AG10803 (cell line): ENCODE measurements at places on chromosomes 5 and 9.

GRCh38 chr5:115392611-115393010, 96.2 kb upstream of the CCDC112 start:
- peak; percentile 83 for DNase-seq

GRCh38 chr9:133347515-133347984, 381 bp downstream of the MED22 start:
- DNase-seq: no peak

GRCh38 chr9:14312719-14313377, 1.1 kb downstream of the NFIB start:
- no peak for DNase-seq

DNA sequence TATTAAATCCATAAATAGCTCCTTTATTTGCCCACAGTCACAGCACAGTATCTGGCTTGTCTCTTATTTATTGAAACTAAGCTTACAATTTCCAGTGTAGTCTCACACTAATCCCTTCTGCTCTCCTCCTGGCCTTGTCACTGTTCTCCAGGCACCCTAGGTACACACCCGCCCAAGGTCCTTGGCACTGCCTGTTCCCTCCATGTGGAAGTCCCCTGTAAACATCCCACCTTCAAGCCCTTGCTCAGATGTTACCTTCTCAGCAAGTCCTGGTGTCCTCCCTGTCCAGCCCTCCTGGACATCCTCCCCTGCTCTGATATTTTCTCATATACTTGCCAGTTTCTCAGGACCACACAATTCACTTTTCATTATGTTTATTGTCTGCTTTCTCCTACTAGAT, 44.2 kb upstream of the CFAP157 start:
- DNase-seq: no peak

GRCh38 chr5:160083501-160083900, 35.7 kb downstream of the PWWP2A start:
- DNase-seq: peak; percentile 36

GRCh38 chr5:164962329-164962961, 1457.0 kb downstream of the MAT2B start:
- DNase-seq: no peak

DNA sequence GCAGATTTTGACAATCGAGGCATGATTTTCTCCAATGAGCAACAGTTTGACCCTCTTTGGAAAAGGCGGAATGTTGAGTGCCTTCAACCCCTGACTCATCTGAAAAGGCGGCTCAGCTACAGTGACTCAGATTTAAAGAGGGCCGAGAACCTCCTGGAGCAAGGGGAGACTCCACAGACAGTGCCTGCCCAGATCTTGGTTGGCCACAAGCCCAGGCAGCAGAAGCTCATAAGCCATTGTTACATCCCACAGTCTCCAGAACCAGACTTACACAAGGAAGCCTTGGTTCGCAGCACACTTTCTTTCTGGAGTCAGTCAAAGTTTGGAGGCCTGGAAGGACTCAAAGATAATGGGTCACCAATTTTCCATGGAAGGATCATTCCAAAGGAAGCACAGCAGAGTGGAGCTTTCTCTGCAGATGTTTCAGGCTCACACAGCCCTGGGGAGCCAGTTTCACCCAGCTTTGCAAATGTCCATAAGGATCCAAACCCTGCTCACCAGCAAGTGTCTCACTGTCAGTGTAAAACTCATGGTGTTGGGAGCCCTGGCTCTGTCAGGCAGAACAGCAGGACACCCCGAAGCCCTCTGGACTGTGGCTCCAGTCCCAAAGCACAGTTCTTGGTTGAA, 13.6 kb downstream of the PTPDC1 start:
- peak; percentile 87 for DNase-seq

GRCh38 chr5:949275-949543, 56.5 kb downstream of the TRIP13 start:
- no peak for DNase-seq

GRCh38 chr5:56095579-56096102, 100.9 kb upstream of the IL6ST start:
- no peak for DNase-seq

DNA sequence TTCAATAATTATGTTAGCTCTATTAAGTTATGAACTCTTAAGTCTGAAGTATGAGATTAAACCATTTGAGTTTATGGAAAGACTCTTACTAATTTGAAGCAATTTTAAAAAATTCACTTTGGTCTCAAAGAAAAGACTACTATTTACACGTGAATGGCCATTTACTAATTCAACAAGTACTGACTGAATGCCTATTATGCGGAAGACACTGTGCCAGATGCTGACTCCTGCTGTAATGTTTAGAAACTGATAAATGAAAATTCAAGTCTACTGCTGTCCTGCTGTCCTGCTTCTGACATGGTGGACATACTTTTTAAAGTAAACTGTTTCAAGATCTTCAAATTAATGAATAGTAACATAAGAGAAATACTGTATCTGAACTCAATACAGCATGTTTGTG, 116.2 kb downstream of the MPDZ start:
- DNase-seq: no peak

DNA sequence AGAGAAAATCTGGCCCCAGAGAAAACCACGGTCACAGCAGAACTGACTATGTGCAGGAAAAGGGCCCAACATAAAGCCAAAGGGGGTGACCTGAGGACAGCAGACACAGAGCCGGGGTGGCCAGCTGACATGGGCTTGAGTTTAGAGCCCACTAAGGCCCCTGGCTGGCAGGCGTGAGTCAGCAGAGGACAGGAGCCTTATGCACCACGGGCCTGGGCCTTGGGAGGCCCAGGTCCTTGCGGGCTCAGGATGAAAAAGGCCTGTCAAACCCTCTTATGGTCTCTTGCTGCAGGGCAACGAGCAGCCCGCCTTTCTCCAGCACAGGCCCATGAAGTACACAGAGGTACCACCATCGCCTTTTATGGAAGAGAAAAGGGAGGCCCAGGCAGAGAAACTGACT, 19.7 kb downstream of the STK10 start:
- no peak for DNase-seq

GRCh38 chr5:33423018-33423630, 17.6 kb upstream of the TARS1 start:
- peak; percentile 63 for DNase-seq

- no peak for DNase-seq
Measured at GRCh38 chr5:4348919-4349318, 753.3 kb downstream of the IRX1 start.

DNA sequence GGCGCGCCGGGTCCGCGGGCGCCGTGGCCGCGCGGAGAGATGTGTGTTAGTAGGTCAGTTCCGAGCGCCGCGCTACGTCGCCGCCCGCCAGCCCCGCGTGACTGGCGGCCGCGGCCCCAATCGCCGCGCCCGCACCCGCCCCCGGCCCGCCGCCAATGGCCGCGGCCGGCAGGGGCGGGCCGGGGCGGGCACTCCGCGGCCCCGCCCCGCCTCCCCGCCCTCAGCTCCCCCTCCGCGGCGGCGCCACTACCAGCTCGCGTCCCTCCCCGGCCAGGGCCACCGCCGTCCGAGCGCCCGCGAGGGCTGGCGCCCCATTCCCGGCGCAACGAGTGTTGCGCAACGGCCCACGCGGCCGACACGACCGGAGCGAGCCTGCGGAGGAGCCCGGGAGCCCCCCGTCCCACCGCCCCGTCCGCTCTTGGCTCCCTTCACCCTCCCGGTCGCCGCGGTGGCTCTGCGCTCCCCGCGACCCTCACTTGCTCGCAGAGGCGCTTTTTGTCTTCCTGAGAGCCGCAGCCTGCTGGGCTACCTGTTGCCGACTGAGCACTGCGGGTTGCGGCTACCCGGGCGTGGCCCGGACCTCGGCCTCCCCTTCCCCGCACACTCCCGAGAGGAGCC, at the start of gene NFIL3:
Gene NFIL3, minus strand, starts transcription at position 48 of the 618 bp plus-strand sequence. CDS start 13,098 bp downstream, outside the sequence.
- DNase-seq: peak; percentile 84

DNA sequence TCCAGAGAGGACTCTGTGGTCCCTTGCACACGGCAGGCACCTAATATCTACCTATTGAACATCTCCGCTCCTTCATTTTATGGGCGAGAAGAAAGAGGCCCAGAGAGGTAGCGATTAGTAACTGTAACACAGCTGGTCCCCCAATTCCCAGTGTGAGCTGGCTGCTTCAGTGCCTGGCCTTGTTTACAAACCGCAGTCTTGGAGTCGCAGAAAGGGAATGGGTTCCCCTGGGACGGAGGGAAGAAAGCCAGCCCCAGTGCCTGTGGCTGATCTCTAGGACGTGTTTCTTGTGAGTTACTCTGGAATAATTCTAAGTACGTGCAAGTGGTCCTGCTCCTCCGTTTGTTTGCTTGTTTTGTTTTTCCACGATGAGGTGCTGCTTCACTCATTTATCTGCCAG, 52.0 kb downstream of the CFAP77 start:
- no peak for DNase-seq

DNA sequence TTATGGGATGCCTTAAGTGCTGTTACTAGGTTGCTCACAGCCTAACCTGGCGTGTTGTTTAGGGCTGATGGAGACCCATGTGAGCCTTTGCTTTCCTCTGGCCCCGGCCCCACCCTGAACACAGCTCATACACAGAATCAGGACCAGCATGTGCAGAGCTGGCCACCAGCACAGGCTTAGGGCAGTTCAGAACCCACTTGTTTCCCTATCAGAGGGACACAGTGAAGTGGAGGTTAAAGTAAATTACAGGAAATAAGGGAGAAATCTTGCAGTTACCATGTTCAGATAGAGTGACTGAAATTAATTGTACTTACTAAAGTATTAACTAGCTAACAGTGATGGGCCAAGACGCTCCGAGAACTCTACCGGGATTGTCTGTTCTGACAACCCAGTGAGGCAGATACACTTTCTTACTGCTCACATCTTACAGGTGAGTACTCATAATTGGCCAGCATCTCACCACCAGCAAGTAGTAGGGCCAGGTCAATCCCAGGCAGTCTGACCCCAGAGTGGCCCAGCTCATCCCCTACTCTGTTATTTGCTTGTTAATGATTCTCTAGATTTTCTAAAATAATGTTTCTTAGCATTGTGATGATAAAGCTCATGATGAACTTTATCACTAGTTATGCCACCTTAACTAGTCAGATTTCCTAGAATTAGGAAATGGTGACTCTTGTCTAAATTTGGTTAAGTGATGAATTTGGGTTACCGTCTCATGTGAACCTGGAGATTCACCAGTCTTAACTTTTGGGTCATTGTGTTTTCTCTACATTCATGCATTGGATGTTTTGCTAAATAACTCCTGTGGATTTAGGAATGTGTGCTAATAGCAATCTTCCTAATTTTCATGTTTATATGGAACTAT, 15.4 kb downstream of the CCT5 start:
- DNase-seq: no peak

DNA sequence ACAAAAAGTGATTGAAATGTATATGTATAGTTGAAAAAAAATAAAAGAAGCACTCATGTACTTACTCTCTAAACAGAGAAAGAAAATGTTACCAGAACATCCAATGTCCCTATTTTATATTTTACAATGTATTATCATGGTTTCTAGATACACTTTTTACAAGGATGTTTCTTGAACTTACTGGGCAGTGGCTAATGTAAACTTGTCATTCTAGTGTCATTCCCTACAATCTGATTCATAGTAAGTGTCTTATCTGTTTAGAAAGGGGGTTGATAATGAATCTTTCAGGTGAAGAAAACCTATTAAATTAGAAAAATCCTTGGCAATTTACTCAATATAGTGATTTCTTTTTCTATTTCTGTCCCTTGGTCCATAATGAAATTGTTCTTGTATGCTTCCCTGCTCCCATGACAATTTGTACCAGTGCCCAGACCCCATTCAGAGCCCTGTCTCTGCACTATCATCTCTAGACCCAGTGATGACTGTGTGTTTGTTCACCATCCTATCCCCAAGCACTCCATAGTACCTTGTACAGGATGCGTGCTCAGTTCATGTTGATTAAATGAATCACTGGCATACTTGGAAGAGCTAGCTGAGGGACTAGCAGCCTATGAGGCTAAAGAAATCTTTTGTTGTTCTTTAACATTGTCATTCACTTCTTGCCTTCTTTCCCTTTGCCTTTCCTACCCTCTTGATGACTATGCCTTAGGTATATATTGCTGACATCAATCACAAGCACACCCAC, 101.2 kb downstream of the HMHB1 start:
- DNase-seq: peak; percentile 72

DNA sequence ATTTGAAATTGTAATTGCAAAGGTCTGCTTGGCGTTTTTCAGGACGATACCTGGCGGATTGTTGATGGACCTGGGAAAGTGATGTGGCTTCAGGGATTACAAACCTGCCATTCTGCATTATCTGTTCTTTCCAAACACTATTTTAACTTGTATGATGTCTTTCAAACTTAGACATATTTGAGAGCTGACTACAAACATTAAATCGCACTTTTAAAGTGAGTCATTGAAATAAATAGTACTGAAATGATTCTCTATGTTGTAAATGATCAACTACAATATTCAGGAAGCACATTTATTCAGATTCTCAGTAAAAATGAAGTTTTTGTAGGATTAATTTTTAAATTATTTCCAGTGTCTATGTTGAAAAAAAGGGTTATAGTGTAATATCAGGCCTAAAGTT, 32.3 kb upstream of the TMEM171 start:
- DNase-seq: no peak

GRCh38 chr5:159667286-159667685, 249.0 kb upstream of the ADRA1B start:
- no peak for DNase-seq

DNA sequence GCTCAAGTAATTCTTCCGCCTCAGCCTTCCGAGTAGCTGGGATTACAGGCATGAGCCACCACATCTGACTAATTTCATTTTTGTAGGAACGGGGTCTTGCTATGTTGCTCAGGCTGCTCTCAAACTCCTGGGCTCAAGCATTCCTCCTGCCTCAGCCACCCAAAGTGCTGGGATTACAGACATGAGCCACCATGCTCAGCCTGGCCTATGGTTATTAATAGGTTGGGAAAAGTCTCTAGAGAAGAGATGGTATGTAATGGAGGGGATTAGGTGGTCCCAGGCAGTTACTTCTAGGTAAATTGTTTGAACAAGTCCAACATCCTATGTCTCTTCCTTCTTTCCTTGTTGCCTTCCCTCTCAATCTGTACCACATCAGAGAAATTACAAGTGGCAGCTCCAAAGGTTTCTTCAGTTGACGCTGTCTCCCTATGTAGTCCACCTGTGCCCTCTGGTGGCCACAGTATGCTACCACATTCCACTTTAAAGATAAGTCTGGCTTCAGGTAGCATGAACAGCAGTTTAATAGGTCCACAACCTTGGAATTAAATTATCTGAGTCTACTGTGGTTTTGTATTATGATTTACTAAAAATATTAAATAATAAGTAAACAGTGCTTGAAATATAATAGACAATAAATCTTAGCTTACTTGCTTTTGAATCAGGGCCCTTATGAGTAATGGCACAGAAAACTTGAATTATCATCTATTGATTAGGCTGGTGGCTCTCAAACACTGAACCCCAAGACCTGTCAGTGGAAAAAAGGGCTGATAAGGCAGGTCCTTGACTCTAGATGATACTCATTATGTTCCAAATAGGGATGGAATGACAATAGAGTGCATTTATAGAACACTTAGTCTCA, 9.7 kb downstream of the TIGD6 start:
- DNase-seq: peak; percentile 73

GRCh38 chr5:4676934-4677333, 463.2 kb upstream of the ADAMTS16 start:
- DNase-seq: no peak

GRCh38 chr9:113952676-113953075, 76.6 kb downstream of the ZNF618 start:
- DNase-seq: peak; percentile 36

GRCh38 chr9:113541019-113541900, 77.7 kb downstream of the RGS3 start:
- peak; percentile 50 for DNase-seq

- DNase-seq: peak; percentile 77
Measured at GRCh38 chr9:110115826-110116542, 92.0 kb downstream of the C9orf152 start.

- DNase-seq: peak; percentile 75
Measured at GRCh38 chr9:106945727-106946660, 83.0 kb downstream of the ZNF462 start.

GRCh38 chr9:13970018-13970417, 343.9 kb downstream of the NFIB start:
- DNase-seq: no peak

GRCh38 chr5:159163027-159163700, 46.2 kb downstream of the RNF145 start:
- peak; percentile 83 for DNase-seq
